ENCODE measurements at places on chromosomes 12 and 14.
A peak's percentile ranks its signal among the peaks of the same experiment; 100 is the strongest.

DNA sequence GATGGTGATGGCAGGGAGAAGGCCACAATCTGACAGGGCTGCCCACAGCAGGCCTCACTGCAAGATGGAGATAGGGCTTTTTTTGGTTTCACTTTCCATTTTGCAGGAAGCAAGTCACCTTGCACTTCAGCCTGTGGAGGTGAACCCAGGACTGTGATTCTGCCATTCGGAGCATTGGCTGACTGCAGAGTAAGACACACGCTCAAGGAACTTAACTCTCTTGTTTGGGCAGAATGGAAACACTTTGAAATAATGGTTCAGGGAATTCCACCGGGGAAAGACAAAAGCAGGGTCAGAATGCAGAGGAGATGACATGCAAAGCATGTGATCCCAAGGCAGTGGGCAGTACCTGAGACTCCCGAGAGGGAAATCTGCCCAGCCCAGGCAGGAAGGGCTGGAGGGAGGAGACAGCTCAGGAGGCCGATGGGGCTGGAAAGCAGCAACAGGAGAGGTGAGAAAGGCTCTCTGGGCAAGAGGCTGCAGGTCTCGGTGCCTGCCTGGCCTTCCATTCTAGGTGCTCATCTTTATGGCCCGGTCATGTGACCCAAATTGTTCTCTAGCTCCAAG lies 58.7 kb upstream of the PRMT8 start:
- no peak for DNase-seq

DNA sequence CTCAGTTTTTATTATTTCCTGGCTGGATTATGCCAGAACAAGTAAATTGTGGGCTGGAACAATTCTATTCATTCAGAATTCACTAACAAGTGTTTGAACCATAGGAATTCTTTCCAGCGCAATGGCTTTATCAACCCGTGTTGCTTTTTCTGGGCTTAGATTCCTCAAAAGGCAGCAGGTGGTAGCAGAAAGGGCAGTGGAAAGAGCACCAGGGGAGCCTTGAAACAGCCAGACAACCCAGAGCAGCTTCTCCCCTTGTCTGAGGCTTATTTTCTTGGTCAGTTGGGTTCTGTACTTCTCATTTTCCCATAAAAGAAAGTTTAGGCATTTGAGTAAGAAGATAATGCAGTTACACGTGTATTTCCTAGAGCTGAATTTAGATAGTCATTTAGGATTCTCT lies 130.7 kb downstream of the OTOGL start:
- DNase-seq: no peak

GRCh38 chr12:109910969-109911348 lies 10.9 kb downstream of the TCHP start:
- DNase-seq: no peak

GRCh38 chr14:80607430-80608190 lies 333.9 kb downstream of the CEP128 start:
- no peak for DNase-seq

- peak; percentile 25 for DNase-seq
Observed at GRCh38 chr12:124456652-124457152, 110.7 kb downstream of the NCOR2 start.

- no peak for DNase-seq
Observed at GRCh38 chr14:21543963-21544362, 17.8 kb upstream of the SALL2 start.

DNA sequence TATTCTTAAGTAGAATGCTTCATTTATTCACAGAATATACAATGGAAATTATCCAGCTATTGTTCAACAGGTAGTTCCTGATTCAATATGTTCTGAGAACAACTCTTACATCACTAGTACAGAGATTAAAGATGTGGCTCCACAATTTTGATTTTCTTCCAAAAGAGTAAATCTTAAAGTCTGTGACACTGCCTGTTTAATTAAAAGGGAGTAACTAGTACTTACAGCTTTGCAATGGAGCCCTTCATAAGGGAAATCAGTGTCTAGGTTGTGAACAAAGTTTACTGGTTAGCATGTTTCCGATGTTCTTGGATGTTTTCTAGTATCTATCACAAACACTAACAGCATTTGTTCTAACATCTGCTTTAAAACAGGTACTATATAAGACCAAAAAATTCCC lies 30.8 kb downstream of the MIA2 start:
- no peak for DNase-seq

DNA sequence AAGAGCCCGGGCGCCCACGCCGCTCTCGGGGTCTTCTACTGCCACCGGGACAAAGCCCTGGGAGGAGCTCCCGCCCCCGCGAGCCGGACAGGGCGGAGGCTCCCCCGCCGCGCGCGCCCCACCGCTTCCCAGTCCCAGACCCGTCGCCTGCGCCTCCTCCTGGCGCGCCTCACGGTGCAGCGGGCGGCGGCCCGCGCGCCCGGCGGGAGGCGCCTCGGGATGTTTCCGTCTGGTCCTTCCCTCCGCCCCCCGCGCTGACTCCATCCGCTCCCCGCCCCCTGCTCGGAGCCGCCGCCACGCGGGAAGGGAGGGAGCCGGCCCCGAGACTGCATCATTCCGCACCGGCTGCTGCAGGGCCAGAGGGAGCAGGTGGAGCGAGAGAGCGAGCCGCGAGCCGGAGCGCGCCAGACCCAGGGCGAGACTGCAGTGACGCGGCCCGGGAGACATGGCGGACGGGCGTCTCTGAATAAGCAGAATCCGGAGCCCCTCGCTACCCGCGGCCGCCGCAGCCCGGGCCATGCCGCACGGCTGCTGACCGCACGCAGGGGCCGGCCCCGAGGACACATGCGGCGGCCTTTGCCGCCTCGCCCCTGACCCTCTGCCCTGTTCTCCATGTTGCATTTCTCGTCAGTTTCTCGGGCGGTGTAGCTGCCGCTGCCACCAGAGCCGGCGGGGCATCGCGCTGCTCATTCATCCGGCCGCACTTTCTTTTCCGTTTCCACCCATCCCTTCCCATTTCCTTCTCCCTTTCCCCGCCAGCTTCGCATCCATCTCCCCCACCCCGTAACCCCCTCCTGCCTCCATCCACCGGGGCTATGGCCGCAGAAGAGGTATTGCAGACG lies at the start of gene BICD1:
Gene BICD1 (plus strand): TSS at position 331 of the 842 bp plus-strand sequence. CDS start 485 bp downstream, at position 816.
- peak; percentile 38 for DNase-seq

DNA sequence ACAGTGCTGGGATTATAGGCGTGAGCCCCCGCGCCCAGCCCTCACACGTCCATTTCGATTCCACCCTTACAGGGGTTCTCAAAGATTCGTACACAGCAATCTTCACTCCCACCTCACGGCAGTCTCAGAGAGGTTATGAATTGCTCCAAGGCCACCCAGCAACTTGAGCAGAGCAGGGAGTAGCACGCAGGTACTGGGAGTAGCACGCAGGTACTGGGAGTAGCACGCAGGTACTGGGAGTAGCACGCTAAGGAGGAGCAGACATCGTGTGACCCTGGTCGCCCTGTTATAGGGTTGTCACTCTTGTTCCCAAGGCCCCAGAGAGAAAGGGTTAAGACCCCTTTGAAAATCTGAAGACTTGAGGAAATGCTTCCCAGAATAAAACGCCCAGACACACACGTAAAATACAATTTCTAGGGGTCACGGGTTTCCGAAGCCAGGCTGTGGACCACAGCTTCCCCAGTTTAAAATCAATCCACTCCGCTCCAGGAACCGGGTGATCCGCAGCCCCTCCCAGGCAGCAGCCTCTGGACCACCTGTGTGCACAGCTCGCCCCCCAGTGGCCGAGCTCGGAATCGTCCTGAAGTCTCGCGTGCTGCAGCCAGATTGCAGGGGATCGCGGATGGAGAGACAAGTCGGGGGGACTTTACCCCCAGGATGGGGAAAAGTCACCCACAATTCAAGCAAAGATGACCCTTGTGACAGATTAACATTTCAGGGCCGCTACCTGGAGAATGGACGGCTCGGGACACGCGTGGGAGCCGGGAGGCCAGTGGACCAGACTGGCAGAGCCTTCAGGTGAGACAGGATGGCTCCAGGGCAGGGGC lies 92.0 kb downstream of the SCARB1 start:
- DNase-seq: peak; percentile 53

GRCh38 chr12:121806546-121807423 lies 3.0 kb downstream of the SETD1B start:
- DNase-seq: no peak

GRCh38 chr12:62916632-62917425 lies 18.1 kb downstream of the PPM1H start:
- no peak for DNase-seq

DNA sequence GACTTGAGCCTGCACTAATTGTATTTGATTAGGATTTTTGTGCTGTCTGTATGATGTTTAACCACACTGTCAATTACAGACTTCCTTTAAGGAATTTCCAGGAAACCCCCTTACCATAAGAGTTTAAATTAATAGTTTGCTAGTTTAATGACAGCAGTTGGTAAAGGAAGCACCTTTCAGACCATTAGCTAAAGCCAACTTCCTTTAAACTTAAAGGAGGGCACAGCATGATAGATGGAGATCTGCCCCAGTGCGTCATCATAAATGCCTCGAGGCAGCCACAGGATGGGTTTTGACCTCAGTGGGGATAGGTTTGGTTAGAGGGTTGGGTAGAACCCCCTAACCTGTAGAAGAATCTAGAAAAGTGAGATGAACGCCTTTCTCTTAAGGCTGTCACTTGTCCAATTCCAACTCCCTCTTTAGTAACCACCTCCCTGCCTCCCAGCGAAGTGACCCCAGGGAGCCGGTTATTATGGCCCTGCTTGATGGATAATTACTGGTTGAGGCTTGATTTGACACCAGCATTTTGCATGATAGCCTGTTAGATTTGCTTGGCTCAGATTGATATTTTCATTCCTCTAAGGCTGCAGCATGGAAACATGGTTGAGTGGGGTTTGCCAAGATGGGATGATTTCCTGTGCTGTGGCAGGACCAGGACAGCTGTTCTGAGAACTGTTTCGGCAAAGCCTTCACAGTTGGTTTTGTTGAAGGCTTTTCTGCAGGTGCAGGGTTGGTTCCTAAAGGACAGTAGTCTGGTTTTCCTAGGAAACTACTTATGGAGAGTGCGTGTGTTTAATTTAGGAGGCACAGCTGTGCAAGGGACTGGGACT lies 62.7 kb downstream of the CHST11 start:
- DNase-seq: peak; percentile 39

GRCh38 chr12:50039151-50039835 lies 14.0 kb upstream of the RACGAP1 start:
- peak; percentile 84 for DNase-seq

GRCh38 chr12:54279227-54279631 lies 693 bp downstream of the CBX5 start:
- no peak for DNase-seq

GRCh38 chr12:47022296-47022695 lies 57.1 kb upstream of the PCED1B start:
- DNase-seq: no peak

DNA sequence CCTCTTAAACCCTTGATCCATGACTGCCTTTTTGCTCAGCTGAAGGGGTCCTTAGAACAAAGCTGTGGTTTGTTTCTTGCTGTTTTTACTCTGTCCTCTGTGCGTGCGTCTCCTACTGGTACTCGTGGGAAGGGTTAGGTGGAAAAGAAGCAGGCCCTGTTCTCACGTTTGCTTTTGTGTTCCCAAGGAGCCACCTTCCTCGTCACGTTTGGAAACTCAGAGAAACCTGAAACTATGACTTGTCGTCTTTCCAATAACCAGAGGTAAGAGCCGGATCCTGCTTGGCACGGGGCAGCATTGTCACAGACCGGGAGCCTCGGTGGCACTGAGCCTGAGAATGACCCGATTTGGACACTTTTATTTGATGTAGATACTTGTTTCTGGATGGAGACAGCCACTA lies 13.1 kb downstream of the ZFYVE21 start:
- DNase-seq: no peak

DNA sequence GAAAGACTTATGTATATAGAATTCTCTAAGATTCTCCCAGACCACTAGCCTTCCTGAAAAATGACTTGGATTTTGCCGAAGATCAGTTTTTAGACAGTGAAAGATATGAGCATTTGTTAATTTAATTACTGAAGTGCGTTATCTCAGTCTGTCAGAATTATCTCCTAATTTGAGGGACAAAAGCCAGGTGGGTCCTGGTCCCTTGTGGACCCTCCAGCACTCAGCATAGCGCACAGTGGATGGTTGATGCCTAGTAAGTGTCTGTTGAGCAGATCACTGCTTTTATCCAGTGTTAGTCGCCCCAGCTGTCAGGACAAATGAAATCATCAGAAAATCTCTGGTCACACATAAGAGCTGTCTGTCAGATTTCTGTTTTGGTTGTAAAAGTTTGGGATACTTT lies 80.4 kb downstream of the EML1 start:
- DNase-seq: no peak

DNA sequence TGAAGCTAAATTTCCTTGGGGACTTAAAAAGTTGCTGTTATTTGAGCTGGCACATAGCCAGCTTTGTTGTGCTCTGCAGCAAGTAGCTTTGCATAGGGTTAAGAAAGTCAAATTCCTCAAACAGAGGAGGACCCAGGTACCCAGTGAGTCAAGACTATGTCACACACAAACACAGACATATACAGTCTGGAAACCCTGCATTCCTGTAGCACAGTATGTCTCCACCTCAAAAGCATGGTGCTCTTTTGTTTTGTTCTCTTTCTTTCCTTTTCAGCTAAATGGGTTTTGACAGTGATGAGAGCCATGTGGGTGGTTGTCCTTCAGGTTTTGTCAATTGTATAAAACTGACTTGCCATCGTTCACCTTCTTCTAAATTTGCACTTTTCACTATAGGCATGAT lies 179.6 kb upstream of the DIO2 start:
- no peak for DNase-seq

- no peak for DNase-seq
Observed at GRCh38 chr12:117412465-117413188, 51.2 kb upstream of the NOS1 start.

GRCh38 chr12:122841544-122842321 lies 6.5 kb downstream of the HIP1R start:
- no peak for DNase-seq

DNA sequence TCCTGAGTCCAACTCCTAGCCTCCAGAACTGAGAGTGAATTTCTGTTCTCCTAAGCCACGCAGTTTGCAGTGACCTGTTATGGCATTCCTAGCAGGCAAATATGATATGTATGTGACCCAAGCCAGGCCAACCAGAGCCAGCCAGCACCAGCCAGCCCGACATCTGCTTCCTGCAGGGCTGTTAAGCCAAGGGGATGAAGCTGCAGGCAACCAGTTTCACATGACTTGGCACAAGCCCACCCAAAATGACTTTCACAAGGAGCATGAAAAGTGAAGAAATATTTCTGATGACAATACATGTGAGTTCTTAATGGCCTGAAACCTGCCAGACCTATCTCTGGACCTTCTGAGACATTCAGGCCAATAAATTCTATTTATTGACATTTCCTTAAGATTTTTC lies 68.1 kb downstream of the ITPK1 start:
- no peak for DNase-seq

All from activated CD8-positive, alpha-beta memory T cell treated with anti-CD3 and anti-CD28 coated beads for 1 hour (primary cell).